ENCODE measurements at places on chromosomes 16 and 17.

DNA sequence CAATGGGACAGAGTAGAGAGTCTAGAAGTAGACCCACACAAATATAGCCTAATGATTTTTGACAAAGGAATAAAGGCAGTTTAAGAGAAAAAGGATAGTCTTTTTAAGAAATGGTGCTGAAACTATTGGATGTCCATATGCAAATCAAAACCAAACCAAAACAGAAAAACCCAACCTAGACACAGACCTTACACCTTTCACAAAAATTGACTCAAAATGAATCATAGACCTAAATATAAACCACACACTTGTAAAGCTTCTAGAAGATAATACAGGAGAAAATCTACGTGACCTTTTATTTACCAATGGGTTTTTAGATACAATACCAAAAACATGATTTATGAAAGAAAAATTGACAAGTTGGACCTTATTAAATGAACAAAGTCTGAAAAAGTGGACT is 66.4 kb upstream of the MPHOSPH6 start:
- DNase-seq, result no peak

GRCh38 chr17:37069087-37069486 is 120.3 kb downstream of the AATF start:
- DNase-seq, result no peak

- peak; percentile 72 for DNase-seq
These were observed 25.6 kb downstream of the ITGB3 start for GRCh38 chr17:47279062-47279801.

DNA sequence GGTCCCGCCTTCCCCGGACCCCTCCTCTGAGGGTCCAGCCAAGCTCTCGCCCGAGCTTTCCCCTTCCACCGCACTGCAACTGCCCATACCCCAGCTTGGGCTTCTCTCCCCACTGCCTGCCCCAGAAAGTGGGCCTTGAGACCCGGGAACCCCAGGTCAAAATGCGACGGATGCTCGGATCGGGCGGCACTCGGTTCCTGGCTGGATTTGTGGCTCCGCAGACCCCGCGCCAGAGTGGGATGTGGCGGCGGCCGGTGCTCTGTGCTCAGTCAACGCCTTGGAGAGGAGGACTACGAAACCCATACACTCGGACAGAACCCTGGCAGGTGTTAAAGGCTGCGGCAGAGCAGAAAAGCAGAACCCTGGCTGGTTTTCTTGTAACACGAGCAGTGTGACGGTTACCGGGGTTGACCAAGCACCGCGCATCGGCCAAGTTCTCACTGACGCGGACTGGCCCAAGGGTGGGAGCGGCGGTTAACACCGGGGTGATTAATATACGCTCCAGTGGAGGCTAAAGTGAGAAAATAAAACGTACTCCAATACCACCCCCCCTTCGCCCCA is 885 bp upstream of the SLFN13 start:
- no peak for DNase-seq

DNA sequence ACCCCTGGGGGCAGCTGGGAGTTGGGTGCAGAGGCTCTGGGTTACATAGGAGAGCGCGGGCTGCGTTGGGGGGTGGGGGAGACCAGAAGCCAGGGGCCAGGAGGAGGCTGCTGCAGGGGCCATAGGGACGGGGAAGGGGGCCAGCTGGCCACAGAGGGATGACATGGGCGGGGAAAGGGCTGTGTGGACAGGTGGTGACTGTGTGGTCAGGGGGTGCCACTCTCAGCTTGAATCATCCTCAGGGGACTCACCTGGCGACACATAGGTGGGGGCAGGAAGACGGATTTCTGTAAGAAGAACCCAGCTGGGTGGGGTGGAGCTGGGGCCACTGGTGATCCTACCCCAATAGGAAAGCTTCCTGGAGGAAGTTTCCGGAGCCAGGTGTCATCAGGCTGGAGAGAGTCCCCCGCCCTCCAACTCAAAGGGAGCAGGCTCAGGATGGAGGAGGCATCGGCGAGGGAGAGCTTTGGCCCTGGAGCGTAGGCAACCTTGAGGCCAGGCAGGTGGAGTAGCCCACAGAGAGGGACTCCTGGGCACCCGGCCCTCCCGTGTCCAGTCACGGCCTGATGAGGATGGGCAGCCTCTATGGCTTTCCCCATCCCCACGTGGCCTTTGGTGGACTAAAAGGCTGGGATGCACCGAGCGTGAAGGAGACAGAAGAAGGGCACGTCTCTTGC is 1.2 kb downstream of the TRPV3 start:
- DNase-seq, result no peak

GRCh38 chr16:55760310-55761001 is 72.4 kb downstream of the CES1 start:
- no peak for DNase-seq

GRCh38 chr16:12625068-12625467 is 178.6 kb downstream of the CPPED1 start:
- DNase-seq, result no peak

Data from NAMALWA (cell line).